Lung microvascular endothelial cell (primary cell): ENCODE measurements at places on chromosomes 3 and 15. TPM values are rescaled to one million over a fixed set of nuclear protein-coding genes. Genes with fewer than 3 reads are reported as not detected.

The MOBP gene
- under 0.01 TPM in 1 of 2 replicates, not detected in the other for total RNA-seq

The PTX3 gene
- total RNA-seq: 185 and 311 TPM in 2 replicates

The CDC25A gene
- total RNA-seq: 5.0 and 7.0 TPM in 2 replicates

DNA sequence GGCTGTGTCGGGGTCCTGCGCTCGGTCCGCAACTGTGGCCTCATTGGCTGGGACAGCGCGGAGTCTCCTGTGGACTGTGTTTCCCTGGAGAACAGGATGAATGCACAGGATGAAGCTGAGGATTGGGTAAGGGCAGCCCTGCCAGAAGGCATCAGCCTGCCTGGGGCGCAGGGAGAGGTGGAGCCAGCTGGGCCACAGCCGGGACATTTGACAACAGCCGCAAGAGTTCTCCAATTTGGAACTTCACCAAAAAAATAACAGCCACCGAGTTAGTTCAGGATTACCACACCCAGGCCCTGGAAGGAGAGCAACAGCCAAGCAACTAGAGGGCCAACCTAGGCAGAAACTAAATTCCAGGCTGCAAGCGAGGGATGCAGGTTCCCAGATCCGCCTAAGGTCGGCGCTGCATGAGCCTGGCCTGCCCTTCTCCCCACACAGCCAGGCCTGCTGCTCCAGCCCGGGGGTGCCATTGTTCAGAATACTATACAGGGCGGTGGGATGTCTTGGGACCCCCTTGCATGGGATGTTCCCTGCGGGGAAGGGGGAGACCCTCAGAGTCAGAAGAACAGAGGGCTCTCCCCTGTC is 229.3 kb downstream of the OCA2 start:
- DNase-seq: no peak

DNA sequence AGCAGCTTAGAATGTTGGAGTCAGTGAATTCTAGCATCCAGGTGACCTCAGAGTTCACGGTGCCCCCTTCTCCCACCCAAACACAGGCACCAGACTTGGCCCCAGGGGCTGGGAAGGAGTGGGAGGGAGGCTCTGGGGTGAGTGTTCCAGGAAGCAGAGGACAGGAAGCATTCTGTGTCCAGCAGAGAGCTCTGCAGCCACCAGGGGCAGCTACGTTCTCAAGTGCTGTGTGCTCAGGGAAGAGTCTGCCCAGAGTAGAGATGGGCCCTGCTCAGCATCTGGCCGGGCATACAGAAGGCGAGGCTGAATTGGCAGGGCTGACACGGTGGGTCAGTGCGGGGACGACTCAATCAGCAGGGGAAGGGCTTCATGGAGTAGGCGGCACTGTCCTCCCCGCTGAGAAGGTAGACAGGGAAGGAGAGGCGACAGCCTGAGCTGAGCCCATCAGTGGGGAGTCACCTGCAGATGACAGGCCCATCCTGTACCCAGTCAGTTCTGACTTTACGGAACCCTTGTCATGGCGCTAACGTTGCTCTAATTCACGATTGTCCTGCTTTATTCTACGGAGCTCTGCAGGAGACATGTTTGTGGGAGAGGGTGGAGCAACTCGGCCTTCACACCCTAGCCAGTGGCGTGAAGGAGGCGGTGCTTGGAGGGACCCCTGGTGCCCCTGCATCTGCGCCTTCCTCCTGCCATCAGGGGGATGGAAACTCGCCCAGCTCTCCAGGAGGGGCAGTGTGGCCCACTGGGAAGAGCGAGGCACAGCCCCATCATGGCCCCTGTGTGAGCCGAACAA is 82.2 kb downstream of the C3orf70 start:
- DNase-seq: peak; percentile 40
